ENCODE measurements at places on chromosomes 2 and 18.

DNA sequence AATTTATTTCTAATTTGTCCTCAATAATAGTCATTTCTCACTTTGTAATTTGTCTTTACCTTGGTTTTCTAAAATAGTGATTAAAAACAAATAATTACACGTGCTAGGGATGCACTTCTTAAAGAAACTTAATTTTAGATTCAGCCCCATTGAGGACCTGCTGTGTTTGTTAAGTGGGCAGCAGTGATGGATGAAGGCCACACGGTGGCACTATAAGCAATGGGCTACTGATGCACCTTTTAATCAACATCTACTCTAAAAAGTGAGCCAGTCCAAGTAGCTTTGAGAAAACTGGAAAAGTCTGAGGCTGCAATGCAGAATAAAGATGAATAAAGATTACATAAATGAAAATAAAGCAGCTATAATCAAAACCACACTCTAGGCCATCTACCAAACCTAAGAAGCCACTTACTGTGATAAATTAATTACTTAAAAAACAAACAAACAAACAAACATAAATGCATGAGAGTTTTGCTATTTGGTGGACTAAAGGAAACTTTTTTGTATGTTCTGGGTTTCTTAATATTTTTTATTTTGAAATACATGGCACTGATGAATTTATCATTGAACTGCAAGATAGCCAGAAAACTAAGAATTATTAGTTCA, 89.3 kb downstream of the PDE11A start:
- peak; percentile 21 for DNase-seq

GRCh38 chr18:49893036-49893435, 79.7 kb upstream of the ACAA2 start:
- DNase-seq: no peak

GRCh38 chr2:43314299-43314927, 88.0 kb upstream of the ZFP36L2 start:
- DNase-seq: no peak

DNA sequence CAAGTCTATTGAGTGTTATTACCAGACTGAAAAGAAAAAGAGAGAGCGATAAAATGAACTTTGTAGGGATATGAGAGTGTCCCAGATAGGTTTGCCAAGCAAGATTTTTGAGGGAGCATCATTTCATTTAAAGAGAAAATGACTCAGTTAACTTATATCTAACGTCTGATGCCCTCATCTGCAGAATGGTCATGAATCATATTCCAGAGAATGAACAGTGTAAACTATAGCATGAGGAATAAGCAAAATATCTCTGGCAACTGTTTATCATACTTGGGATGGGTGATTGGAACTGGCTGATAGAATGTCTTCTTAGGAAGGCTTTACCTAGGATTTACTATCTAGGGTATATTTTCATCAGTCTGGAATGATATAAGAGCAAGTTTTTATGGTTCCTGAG, 289.4 kb downstream of the CMPK2 start:
- DNase-seq: no peak

- DNase-seq: no peak
These were observed 29.7 kb downstream of the INO80D start for GRCh38 chr2:206056286-206056685.

- no peak for DNase-seq
These were observed 8.6 kb upstream of the CRYBA2 start for GRCh38 chr2:219001577-219002394.

DNA sequence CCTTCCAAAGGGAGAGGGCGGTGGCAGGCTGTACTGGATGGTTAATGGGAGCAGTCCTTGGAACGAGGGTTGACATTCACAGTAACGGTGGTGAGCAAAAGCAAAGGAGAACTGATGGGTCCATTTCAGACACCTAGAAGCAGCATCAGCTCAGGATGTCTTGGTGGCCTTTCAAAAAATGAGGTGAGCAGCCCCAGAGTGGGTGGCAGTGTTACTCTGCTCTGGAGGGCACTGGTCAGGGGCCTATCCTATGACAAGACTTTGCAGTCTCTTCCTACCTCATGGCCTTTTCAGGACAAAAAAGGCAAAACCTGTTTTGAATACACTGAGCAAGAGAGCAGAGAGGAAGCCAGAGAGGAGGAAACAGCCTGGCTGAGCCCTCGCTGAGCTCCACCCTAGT, 23.5 kb downstream of the CAPN14 start:
- DNase-seq: no peak

DNA sequence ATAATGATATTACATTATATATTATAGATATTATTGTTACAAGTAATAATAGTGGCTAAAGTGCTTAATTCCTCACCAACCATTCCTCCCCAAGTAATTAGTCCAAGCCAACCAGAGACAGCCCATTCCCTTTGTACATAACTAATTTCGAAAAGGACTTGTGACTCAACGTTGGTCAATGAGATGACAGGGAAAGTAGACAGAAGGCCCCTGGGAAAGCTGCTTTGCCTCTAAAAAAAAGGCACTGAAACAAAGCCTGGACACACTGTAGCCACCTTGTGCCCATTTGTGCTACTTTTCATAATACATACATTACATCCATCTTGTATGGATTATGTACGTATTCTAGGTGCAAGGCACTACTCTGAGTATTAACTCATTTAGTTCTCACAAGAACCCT, 28.8 kb downstream of the COLEC12 start:
- no peak for DNase-seq

- DNase-seq: no peak
These were observed 9.1 kb downstream of the MARCHF4 start for GRCh38 chr2:216363221-216363620.
